ENCODE measurements at places on chromosomes 12 and 14. TPM values are rescaled to one million over a fixed set of nuclear protein-coding genes. Genes with fewer than 3 reads are reported as not detected.

DNA sequence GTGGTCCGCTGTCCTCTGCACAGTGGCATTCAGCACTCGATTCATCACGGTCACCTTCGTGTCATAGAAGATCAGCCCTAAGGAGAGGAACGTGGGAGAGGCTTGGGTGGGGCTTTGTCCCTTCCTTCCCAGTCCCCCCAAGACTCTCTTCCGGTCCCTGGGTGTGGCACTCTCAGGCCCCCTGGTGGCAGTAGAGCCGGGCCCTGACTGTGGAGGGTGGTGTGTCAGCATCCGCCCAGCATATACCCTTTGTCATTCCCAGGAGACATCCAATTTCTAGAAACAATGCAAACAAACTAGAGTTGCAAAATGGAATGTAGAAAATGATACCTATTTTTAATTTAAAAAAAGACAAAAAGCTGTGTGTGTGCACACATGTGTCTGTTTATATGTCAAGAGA, 45.0 kb downstream of the TRAFD1 start:
- DNase-seq = no peak

DNA sequence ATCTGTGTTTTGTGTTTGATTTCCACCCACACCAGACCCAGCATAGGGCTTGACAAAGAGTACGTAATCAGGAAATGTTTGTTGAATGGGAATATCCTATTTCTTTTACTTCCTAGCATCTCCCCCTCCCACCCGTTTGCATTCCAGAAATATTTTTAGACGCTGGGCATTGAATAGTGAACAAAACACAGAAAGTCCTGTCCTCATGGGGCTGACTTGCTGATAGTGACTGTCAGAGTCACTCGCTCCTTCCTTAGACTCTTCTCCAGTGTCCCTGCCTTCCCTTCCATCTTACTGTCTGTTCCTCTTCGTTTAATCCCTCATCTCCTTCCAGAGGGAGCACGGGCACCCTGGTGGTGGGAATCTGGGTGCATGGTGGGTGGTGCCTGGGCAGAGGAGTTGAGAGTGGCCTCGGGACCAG, 53.6 kb downstream of the SLC25A47 start:
- DNase-seq = no peak

DNA sequence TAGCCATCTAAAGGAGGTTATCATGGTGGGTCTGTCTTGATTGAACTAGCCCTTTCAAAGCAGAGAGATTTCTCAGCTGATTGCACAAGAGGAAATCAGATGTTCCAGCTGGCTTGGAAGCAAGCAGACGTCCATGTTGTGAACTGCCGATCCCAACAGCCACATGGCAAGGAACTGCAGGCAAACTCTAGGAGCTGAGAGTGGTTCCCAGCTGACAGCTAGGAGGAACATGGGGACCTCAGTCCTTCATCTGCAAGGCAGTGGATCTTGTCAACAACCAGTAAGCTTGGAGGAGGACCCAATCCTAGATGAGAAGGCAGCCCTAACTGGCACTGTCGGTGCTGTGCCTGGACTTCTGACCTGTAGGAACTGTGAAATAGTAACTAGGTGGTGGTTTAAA, 7.7 kb downstream of the ACVR1B start:
- DNase-seq = no peak

Gene PLXNC1
- 81.1 TPM for total RNA-seq

- DNase-seq = no peak
Measured at GRCh38 chr14:100400115-100400514, 77.0 kb downstream of the SLC25A47 start.

Gene SLC22A17
- 154 TPM for total RNA-seq

Gene CD163
- 1.6 TPM for total RNA-seq

GRCh38 chr14:74278080-74278479, 24.7 kb downstream of the ABCD4 start:
- DNase-seq = no peak

DNA sequence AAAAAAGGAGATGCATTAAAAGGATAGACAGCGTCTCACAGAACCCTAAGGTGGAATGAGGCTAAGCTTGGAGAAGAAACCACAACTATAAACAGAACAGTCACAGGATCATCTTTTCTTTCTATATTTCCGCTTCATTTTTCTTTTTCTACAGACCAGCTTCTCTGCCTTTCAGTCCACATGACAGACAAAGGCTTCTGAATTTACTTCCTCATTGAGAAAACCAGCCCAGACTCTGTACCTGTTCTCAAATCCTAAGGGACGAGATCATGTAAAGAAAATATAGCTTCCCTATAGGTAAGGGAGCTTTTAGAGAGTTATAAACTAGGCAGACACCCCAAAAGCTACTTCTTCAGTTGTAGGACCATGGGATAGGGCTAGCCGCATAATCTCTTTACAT, 17.4 kb downstream of the SGPP1 start:
- DNase-seq = no peak

GRCh38 chr14:69901113-69901951, 22.1 kb downstream of the SMOC1 start:
- no peak for DNase-seq

- no peak for DNase-seq
Measured at GRCh38 chr14:89746135-89746534, 208.4 kb downstream of the EFCAB11 start.

Data from frontal cortex (tissue), 4 donors.